ENCODE measurements at places on chromosomes 1 and 21.
A peak's percentile ranks its signal among the peaks of the same experiment; 100 is the strongest.

DNA sequence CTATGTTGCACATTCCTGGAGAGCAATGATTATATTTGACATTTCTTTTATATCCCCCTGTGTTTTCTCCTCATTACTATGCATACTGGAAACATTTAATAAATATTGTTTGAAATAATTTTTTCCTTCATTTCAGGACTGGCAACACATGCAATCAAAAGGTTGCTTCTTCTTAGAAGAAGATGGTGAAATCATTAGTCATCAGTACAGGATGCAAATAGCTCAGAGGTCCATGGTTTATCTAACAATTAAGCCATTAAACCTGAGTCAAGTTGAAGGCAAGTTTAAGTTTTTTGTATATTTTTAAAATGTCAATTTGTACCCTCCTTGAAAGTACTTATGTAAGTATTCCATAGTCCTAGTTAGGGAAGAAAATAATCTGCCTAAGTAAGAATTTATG is 22.5 kb downstream of the EFCAB7 start:
- H3K36me3 ChIP-seq: peaks cover 21% of the 10 kb centered on the region
- no peak for DNase-seq
- H3K27ac ChIP-seq: no peak overlapping the region
- H3K27me3 ChIP-seq: no peaks in the 10 kb centered on the region
- no peaks in the 10 kb centered on the region for H3K4me1 ChIP-seq

DNA sequence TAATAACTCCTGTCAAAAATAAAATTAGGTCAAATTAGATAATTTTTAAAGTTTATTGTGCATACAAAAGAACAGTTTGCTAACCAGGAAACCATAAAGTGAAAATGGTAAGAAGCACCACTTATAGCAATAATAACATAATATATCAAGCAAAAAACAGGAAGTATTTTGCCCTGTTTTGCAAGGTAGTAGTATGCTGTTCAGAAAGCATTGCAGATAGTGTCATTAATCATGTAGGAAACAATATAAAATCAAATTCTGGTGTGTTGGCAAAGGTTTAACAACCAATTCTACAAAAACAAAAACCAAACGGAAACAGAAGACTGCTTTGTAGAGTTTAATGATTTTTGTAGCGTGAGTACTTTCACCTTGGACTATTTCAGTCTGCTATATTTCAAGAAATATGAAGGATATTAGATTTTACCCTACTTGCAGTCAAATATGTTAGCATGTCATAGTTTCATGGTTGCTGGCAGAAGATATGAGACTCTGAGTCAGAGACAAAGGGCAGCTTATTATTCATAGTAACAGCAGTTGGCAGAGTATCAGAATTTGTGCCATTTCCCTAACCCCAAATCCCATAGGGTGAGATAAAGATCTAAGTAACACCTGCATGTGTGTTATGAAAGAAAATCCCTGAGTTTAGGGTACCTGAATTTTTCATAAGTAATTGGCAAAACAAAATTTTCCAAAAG is 729.0 kb upstream of the BRINP3 start:
- no peaks in the 10 kb centered on the region for H3K4me1 ChIP-seq
- no peaks in the 10 kb centered on the region for H3K36me3 ChIP-seq
- H3K4me3 ChIP-seq: no peak overlapping the region
- DNase-seq: no peak
- no peak overlapping the region for H3K27ac ChIP-seq

DNA sequence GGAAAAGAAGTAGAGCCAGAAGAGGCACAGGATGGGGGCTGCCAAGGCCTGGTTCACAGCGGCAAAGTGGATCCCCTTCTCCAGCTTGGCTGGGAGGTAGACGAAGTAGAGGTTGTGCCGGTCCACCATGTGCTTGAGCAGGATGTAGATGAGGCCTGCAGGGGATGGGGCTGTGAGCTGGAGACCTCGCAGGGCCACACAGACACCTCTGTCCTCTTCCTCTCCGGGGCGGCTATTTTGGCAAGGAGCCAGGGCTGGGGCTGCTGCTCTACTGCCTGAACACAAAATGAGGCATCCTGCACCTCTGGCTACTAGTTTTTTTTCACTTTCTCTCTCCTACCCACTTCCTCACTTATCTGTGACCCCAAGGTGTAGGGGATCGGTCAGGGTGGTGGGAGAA is 32.3 kb downstream of the TMEM63A start:
- H3K36me3 ChIP-seq: peaks cover 66% of the 10 kb centered on the region
- no peak overlapping the region for H3K4me3 ChIP-seq

- no peaks in the 10 kb centered on the region for H3K27me3 ChIP-seq
- H3K36me3 ChIP-seq: no peaks in the 10 kb centered on the region
- H3K4me3 ChIP-seq: no peak within 1 kb of the TSS
Observed at GRCh38 chr1:162861101-162861500, at the start of gene CCDC190. Gene CCDC190 (minus strand): TSS chr1:162861175. CDS start chr1:162859646, 1,529 bp downstream.

GRCh38 chr1:100879422-100879821 is 15.2 kb downstream of the EXTL2 start:
- no peaks in the 10 kb centered on the region for H3K27me3 ChIP-seq
- no peaks in the 10 kb centered on the region for H3K36me3 ChIP-seq
- H3K4me1 ChIP-seq: no peaks in the 10 kb centered on the region
- no peak overlapping the region for H3K4me3 ChIP-seq
- H3K27ac ChIP-seq: no peak overlapping the region

DNA sequence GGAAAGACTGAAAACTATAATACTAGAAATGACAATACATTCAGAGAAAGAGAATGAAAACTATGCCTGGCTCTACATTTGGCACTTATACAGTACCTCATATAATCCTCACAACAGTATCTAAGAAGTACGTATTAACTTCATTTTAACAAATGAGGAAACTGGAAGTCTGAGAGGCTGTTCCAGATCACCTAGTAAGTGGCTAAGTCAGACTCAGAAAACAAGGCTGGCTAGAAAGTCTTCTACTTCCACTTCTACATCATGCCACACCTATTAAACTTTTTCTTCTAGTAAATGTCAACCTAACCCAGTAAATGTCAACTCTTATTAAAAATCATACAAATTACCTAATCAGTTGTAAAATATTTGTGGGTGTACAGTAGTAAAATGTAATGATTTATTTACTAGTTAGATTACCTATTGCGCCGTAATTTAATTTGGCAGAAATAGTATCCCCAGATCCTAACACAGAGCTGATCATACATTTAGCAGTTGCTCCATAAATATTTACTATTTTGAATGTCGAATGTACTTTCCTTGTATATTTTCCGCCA is 36.8 kb upstream of the ASPM start:
- H3K27me3 ChIP-seq: no peaks in the 10 kb centered on the region
- peaks cover 77% of the 10 kb centered on the region for H3K36me3 ChIP-seq
- no peaks in the 10 kb centered on the region for H3K4me1 ChIP-seq
- H3K4me3 ChIP-seq: no peak overlapping the region
- DNase-seq: no peak

DNA sequence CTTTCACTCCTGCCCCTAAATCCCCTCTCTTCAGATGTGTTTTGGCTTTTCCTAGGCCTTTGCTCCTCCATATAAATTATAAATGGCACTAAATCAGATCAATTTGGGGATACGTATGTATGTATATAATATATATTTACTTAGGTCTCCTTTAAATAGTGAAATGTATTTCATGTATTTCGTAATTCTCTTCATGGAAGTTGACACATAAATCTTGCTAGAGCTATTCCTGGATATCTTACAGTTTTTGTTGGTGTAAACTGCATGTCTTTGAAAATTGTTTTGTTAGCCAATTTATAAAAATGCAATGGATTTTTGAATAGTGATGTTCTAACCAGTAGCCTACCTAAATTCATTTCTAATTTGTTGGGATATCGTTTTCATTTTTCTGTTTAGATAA is 9.0 kb downstream of the RPF1 start:
- H3K36me3 ChIP-seq: peaks cover 57% of the 10 kb centered on the region
- no peak for DNase-seq
- H3K4me1 ChIP-seq: no peaks in the 10 kb centered on the region
- H3K4me3 ChIP-seq: no peak overlapping the region
- H3K27me3 ChIP-seq: no peaks in the 10 kb centered on the region

GRCh38 chr1:156226116-156226538 is 13.3 kb downstream of the PMF1 start:
- peaks cover 3% of the 10 kb centered on the region for H3K4me1 ChIP-seq
- no peak overlapping the region for H3K4me3 ChIP-seq
- H3K36me3 ChIP-seq: peaks cover 51% of the 10 kb centered on the region
- no peak overlapping the region for H3K27ac ChIP-seq
- no peak for DNase-seq

DNA sequence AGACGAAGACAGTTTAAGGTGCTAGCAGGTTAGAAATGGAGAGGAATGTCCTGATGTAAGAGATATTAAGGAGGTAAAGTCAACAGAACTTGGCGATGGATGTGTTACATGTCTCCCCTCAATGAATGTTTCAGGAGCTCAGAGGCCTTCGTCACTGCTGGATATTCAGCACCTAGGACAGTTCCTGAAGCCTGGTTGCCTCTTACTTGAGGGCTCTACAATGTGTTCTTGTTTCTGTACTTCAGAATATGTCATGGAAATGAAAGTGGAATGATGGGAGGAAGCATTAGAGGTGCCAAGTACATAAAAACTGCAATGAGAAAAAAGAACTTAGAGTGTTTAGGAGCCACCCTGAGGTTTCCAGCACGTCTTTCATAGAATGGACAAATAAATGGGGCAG is 17.7 kb downstream of the TNR start:
- H3K4me1 ChIP-seq: no peaks in the 10 kb centered on the region
- H3K27ac ChIP-seq: no peak overlapping the region
- DNase-seq: no peak

DNA sequence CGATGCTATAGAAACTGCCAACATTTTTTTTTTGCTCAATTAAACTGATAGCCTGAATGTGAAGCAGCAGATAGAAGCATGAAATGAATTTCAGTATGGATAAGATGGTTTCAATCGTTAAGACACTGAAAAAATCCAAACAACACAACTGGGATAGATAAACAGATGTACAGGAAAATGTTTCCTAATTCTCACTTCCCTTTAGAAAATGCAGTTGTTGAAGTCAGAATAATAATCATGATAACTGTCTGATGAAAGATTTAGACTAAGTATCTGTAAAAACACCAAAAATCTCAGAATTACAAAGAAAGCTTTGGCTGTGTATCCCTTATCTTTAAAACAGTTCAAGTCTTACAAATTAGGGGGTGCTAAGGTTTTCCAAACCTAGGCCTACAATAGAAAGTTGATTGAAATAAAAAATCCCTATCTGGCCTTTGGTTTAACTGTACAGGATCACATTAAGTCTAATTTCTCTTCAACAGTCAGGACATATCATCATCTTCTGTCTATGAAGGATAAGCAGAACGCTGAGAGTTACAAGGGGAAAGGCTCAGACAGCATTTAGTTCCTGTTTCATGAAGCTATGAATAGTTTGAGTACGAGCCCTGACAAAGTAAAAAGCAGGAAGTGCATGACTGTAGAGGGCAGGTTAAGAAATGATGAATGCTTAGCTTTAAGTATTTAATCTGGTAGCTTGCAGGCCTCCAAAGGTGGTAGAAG is 203.2 kb downstream of the APP start:
- DNase-seq: no peak
- H3K4me1 ChIP-seq: peaks cover 27% of the 10 kb centered on the region
- no peak overlapping the region for H3K4me3 ChIP-seq
- H3K36me3 ChIP-seq: no peaks in the 10 kb centered on the region

GRCh38 chr1:41813226-41813625 is 105.5 kb downstream of the HIVEP3 start:
- H3K27me3 ChIP-seq: no peaks in the 10 kb centered on the region
- H3K36me3 ChIP-seq: no peaks in the 10 kb centered on the region
- no peak for DNase-seq
- peak overlapping the region; percentile 63 for H3K27ac ChIP-seq
- peaks cover 11% of the 10 kb centered on the region for H3K4me1 ChIP-seq

- no peaks in the 10 kb centered on the region for H3K36me3 ChIP-seq
- H3K27ac ChIP-seq: no peak overlapping the region
- no peak for DNase-seq
- peaks cover 51% of the 10 kb centered on the region for H3K27me3 ChIP-seq
- no peak overlapping the region for H3K4me3 ChIP-seq
Observed at GRCh38 chr1:31234870-31235269, 4.8 kb downstream of the NKAIN1 start.

DNA sequence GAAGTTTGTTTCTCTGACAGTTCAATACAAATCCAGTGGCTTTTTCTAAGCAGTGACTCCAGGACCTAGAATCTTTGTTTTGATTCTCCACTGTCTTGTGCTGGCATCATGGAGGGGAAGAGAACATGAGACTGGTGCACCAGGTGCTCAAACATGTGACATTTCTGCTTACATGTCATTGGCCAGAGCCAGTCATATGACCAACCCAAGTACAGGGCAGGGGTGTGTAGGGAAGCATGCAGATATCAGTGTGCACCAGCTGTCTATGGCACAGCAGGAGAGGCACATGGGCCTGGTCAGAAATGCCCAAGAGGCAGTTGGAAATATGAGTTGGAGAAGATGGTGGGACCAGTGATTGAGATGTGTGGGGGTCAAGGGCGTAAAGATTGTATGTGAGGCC is 297.0 kb downstream of the HHAT start:
- no peak overlapping the region for H3K4me3 ChIP-seq
- no peaks in the 10 kb centered on the region for H3K4me1 ChIP-seq
- H3K36me3 ChIP-seq: no peaks in the 10 kb centered on the region
- H3K27me3 ChIP-seq: no peaks in the 10 kb centered on the region
- no peak for DNase-seq
- no peak overlapping the region for H3K27ac ChIP-seq

- H3K36me3 ChIP-seq: no peaks in the 10 kb centered on the region
- no peak for DNase-seq
- no peak overlapping the region for H3K4me3 ChIP-seq
Observed at GRCh38 chr1:96487971-96488370, 233.6 kb upstream of the PTBP2 start.

DNA sequence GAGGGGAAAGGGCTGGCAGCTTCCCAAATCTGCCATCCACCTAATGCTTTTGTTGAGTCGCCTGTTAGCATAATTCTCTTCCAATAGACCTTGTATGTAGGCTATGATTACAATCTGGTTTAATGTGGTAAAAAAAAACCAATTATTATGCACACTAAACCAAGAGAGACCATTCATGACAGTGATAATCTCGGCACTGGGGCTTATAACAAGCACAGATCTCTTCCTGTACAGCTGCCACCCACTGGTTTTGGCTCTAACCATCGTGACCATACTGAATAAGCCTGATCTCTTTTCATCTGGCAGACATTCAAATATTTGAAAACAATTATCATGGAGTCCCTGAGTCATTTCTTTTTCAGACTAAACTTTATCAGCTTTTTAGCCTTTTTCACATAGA is 12.0 kb upstream of the SYT14 start:
- no peaks in the 10 kb centered on the region for H3K4me1 ChIP-seq
- H3K4me3 ChIP-seq: no peak overlapping the region
- no peak overlapping the region for H3K27ac ChIP-seq

DNA sequence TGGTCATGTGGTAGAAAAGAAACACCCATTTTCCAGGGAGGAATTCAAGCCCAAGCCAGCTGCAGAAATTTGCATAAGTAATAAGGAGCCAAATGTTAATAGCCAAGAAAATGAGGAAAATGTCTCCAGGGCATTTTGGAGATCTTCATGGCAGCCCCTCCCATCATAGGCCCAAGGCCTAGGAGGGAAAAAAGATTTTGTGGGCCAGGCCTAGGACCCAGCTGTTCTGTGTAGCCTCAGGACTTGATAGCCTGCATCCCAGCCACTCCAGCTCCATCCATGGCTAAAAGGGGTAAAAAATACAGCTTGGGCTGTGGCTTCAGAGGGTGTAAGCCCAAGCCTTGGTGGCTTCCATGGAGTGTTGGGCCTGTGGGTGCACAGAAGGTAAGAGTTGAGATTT is 21.4 kb upstream of the LYPD8 start:
- no peaks in the 10 kb centered on the region for H3K4me1 ChIP-seq
- H3K27ac ChIP-seq: no peak overlapping the region
- H3K27me3 ChIP-seq: no peaks in the 10 kb centered on the region

- H3K4me3 ChIP-seq: no peak overlapping the region
- H3K4me1 ChIP-seq: no peaks in the 10 kb centered on the region
- no peak for DNase-seq
- no peaks in the 10 kb centered on the region for H3K27me3 ChIP-seq
Observed at GRCh38 chr1:235133086-235133485, 4.4 kb upstream of the TOMM20 start.
